Activated T-cell treated with anti-CD3 and anti-CD28 coated beads, Interleukin-2, amount 50 U/mL, for 72 hours (primary cell): ENCODE measurements at places on chromosomes 3 and 15. TPM values are rescaled to one million over a fixed set of nuclear protein-coding genes. Genes with fewer than 3 reads are reported as not detected.

LMCD1 gene
- total RNA-seq, result 2.9 TPM

ARHGEF3 gene
- 21.1 TPM for total RNA-seq

SPSB4 gene
- total RNA-seq, result not detected

DNA sequence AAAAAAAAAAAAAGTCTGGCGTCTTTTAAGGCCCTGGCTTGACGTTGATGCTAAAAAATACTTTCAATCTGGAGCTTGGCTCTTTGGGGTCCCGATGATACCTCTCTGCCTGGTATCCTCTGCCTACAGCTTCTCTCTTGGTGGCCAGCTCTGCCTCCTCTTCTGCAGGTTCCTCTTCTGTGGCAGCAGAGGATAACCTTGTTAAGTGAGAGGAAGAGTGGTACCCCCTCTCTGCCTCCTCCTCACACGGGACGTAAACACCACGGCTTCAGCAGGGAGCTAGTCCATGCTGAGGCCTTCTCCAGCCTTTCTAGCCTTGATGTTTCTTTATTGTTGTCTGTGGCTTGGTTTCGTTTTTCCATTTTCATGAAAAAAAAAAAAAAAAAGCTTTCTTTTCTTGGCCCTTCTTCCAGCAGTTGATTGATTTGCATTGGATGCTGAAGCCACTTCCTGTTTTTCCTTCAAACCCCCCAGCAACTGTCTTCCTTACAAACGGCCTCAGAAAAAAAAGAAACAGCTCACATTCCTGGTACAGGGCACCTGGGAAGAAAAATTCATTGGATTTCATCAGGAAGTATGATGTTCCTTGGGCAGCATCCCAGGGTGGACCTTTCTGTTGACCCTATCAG lies 59.7 kb downstream of the RORA start:
- peaks cover 16% of the 10 kb centered on the region for H3K4me1 ChIP-seq
- no peaks in the 10 kb centered on the region for H3K36me3 ChIP-seq
- peaks cover 12% of the 10 kb centered on the region for H3K27me3 ChIP-seq
- H3K4me3 ChIP-seq, result peak overlapping the region; percentile 3
- no peak for DNase-seq

DNA sequence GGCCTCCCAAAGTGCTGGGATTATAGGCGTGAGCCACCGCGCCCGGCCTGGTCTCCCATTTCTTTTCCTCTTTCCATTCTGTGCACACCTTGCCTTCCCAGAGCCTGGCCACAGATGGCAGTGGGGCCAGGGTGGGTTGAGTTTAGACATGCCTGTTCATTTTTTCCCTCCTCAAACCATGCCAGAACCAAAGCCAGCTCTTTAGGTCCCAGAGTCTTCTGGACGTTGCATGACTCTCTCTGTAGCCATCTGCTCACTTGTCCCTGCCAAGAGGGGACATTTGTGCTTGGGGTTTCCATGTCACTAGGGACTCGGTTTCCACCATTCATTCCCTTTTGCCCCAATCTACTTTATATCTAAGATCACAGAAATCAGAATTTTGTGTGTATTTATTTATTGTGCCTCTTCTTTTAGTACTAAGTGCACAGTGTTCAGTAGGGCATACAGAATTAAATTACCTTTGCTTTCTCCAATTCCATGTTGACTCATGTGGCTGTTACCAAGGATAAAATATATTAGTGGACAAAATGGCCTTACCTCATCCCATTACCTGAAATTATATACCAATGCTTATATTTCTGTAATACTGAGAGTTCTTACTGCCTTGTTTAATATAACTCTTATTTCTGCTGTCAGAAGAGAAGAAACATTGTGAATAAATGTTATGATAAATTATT lies 49.6 kb downstream of the USP13 start:
- H3K4me3 ChIP-seq, result no peak overlapping the region
- no peak for DNase-seq
- H3K27ac ChIP-seq, result peak overlapping the region; percentile 93
- peaks cover 2% of the 10 kb centered on the region for H3K36me3 ChIP-seq
- H3K4me1 ChIP-seq, result no peaks in the 10 kb centered on the region
- no peaks in the 10 kb centered on the region for H3K27me3 ChIP-seq

DNA sequence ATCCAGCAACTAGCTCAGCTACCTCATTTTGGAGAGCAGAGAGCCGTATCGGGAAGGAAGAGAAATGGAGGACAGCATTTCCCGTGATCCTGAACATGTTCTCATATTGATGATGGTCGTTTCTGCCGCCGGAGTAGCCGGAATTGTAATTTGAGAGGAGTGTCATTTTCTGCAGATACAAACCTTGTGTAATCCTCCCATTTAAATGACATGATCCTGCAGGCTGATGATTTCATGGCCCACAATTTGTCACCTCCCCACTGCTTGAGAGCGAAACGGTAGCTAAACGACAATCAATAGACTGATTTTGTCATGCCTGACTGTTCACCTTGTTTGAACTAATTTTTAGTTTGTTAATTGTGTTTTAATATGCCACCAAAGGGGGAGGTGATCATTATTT lies 126.5 kb upstream of the CNTN6 start:
- no peak for DNase-seq
- peaks cover 7% of the 10 kb centered on the region for H3K36me3 ChIP-seq
- no peak overlapping the region for H3K4me3 ChIP-seq
- H3K27ac ChIP-seq, result no peak overlapping the region
